ENCODE measurements at places on chromosomes 1 and 21.

GRCh38 chr1:67814121-67814772, 19.0 kb downstream of the GNG12 start:
- no peak for DNase-seq

DNA sequence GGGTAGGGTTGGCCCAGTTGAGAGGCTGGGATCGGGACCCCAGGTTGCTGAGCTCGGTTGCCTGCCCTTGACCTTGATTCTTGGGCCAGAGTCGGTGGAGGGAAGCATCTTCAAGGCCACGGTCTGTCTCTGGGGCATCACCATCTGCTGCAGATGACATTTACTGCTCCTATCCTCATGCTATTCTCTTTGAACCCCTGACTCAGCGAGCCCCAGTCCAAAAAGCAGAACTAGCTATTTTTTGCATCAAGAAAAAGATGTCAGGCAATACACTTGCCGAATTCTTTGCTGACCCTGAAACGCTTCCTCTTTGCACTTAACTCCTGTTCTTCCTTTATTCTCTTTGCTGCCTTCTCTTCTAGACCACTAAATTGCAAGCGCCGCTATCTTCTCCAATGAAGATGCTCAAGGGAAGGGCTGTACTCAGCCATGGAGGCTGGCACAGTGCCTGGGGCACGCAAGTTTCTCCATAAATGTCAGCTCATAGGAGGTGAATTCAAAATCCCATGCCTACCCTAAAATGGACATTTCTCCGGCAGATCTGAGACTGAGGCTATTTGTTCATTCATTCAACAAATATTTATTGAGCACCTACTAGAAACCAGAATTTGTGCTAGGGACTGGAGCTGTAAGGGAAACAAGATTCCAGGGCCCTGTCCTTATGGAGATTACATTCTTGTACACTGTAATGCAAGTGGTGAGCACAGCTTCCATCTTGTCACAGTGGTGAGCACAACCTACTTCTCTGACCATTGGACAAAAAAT, 20.5 kb upstream of the CAPZB start:
- no peak for DNase-seq

DNA sequence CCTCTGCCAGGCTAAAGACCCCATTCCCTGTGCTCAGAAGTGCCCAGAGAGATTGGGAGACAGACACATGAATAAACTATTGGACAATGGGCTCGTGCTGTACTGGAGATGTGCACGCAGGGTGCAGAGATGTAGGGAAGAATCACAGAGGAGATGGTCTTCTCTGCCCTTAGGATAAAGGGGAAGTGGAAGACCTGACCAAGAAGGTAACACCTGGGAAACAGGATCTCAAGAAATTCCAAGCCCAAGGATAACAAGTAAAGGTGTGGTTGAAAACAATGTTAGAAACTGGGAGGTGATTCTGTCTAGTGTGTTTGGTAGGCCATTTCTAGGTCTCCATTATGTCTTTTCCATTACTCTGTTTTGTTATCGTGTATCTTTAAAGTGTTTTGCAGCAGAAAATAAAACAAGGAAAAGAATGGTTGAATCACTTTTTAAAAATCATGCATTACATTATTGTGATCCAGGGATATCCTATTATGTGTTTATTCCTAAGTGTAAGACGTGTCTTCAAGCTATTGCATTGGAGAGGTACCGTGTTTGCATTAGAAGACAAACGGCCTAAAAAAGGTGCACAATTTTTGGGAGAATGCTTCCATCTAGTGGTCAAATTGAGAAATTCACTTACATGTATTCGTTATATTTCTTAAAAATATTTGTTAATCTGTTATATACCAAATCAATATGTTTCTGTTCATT, 40.8 kb upstream of the KCTD3 start:
- peak; percentile 45 for DNase-seq

DNA sequence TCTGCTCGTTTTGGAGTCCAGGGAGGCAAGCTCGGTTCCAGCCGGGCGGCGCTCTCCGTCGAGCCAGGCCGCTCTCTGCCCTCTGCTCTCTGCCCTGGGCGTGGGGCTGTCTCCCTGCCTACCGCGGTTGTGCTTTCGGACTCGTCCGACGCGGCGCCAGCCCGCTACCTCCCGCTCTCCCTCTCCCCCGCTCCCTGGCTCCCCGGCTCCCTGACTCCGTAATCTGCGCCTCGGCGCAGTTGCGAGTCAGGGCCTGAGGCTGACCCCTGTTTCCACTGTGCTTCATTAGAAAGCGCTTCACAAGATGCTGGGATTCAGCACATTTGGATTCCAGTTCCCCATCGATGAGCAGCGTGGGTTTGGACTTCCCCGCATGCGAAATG, 2.2 kb downstream of the SOX13 start:
- DNase-seq = no peak

DNA sequence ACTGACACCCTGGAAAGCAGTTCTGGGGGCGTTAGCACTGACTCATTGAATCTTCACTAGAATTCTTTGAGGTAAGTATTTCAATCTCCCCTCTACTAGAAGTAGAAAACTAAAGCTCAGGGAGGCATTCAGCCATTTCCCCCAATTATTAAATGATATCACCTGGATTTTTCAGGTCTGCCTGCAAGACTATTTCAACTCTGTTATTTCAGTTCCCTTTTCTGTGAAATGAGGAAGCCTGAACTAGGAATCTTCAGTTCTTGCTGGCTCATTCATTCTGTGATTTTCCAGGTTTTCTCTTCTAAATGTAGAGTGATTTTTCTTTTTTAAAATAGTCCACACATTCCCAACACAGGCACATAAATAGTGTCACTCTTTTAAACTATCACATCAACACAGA, 337.0 kb upstream of the NR5A2 start:
- DNase-seq = no peak

- DNase-seq = no peak
Observed at GRCh38 chr21:31072533-31072932, 34.3 kb upstream of the KRTAP19-8 start.

GRCh38 chr1:43854473-43854872, 79.1 kb upstream of the ARTN start:
- no peak for DNase-seq
